SK-N-DZ (cell line): ENCODE measurements at places on chromosomes 7 and 10.

DNA sequence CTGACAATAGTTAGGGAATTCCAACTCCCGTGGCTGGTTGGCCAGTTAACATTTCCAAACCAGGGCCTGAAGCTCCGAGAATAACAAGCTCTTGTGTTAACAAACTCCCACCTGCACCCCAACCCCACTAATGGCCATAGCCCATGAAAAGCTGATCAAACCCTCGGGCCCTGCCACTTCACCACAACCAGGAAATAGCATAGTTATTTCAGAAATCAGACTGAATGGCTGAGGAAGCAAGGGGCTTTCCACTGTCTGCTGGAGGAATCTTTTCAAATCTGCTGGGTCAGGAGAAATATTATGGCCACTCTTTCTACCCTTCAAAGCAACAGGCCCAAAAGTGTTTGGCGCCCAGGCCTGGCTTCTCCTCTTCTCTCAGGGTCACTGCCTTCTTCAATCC lies 145.6 kb downstream of the GLCCI1 start:
- no peak for DNase-seq

- DNase-seq, result no peak
Measured at GRCh38 chr10:24501056-24501711, 222.5 kb downstream of the ARHGAP21 start.

DNA sequence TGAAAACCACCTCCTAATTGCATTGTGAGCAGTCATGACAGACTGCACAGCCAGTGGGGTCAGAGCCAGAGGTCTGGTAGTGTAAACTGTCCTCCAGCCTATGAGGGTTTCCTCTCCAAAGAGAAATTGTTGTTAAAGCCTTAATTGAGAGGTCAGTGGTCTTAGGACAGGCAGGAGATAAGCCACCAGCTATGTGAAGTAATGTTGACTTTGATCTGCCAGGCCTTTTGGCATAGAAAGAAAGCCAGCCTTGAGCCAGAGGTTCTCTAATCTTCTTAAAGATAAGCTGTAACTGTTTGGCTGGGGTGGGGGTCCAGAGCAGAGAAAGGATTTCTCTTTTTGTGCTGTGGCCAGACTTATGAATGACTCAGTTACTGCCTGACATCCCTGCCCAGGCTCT lies 248.4 kb downstream of the WDR11 start:
- no peak for DNase-seq

DNA sequence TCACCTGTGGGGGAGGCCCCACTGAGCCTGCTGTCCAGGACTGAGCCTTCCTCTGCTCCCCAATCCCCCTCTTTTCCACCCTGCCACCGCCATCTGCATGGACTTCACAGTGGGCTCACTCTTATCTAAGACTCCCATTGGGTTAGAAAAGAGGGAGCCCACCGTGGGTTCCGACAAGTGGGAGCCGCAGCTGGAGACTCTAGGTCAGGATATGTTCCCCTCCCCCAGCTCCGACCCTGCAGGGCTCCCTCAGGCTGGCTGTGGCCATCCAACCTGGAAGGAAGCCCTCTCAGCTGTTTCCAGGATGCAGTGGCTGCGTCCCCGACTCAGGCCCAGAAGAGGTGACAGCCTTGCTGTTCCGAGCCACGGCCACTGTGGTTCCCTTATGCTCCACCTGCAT lies 4.8 kb downstream of the WDR86 start:
- DNase-seq, result no peak

- no peak for DNase-seq
Measured at GRCh38 chr7:94060752-94061151, 56.6 kb upstream of the BET1 start.
